ENCODE measurements at places on chromosomes 7 and 10.

GRCh38 chr7:151629713-151630272 lies 110.1 kb upstream of the RHEB start:
- DNase-seq: no peak

GRCh38 chr10:126102636-126103035 lies 206.3 kb downstream of the FANK1 start:
- no peak for DNase-seq

DNA sequence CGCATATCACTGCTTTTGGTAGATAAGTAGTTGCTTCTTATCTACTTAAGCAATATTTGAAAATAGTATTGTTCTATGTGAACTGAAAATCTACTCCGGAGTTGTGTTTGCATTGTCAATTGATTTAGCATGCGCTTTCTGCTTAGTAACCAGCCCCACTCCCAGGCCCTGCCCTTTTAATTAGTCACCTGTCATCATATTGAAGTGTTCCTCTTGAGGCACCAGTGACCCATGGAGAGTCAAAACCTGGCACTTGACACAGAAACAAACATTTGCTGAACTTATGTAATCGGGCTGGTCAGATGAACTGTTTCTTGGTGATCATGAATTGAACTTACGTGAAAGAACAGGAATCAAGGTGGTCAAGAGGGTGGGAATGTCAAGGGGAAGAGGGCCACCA lies 27.8 kb upstream of the CDHR3 start:
- DNase-seq: no peak

- no peak for DNase-seq
Observed at GRCh38 chr10:94383530-94383929, 18.8 kb upstream of the TBC1D12 start.

- no peak for DNase-seq
Observed at GRCh38 chr10:87054373-87055295, 34.5 kb downstream of the FAM25A start.

DNA sequence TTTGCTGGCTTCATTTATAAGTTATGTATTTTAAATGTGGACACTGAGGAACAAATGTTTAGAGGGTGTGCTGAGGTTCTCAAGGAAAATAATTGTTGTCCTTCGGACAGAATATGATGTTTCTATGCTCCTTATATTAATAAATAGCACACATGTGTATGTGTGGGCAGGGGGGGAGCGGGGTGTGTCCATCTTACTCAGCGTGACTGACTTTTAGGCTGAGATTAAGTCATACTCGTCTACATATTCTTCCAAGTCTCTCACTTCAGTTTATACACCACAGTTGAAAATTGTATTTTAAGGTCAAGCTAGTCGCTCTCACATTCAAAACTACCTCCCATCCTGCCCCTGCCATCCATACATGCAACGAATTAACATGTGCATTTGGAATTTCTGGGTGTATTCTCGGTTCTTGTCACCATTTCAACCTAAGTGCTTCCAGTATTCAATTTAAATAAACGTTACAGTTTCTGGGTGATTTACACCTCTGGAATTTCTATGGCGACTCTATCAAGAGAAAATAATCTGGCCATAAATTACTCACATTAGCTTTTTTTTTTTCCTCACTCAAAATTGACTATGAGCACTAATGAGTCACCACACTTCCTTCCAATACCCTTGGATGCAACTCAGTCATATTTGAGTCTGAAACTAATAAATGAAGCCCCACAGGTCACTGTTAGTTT lies 3.3 kb downstream of the PCDH15 start:
- no peak for DNase-seq

DNA sequence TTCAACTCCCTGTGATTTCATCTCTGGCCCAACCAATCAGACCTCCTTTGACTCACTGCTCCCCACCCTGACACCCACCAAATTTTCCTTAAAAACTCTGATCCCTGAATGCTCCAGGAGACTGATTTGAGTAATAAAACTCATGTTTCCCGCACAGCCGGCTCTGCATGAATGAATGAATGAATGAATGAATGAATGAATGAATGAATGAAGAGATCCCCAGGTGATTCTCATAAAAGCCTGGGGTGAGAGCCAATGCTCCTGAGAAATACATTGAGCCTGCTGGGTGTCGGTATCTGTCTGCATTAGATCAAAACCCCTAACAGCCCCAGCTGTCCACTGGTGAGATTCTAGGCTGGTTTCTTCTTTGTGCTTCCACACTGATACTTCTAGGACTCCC lies 58.7 kb downstream of the HTR7 start:
- no peak for DNase-seq

- DNase-seq: no peak
Observed at GRCh38 chr7:113268757-113269156, 150.4 kb upstream of the SMIM30 start.

DNA sequence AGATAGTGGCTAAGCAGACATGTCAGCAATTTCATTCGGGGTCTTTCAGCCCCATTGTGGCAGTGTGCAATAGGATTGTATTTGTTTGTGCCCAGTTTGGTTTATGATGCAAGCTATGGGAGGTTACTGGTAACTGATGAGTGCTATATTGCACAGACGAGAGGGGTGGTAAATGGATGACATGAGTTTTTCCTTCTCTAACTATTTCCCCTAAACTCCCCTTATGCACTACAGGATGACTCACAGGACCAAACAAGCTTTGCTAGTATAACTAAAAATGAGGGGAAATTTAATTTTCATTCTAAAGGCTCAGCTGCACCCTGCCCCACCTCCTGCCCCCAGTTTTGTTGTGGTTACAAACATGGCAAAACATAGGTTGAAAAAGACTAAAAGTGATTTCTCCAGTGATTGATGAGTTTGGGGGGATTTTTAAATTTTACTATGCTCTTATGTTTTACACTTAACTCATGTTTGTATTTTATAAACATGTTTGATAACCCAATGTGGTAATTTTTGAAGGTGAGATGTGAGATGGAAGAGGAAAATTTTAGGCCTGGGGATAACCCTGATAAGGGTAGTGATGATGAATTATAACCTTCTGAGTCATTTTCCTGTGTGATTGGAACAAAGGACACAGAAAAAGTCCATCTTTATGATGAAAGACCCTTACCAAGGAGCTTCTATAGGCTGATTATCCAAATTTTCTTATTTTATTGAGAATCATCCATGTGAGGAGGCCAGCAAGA lies 60.8 kb upstream of the NAMPT start:
- no peak for DNase-seq

DNA sequence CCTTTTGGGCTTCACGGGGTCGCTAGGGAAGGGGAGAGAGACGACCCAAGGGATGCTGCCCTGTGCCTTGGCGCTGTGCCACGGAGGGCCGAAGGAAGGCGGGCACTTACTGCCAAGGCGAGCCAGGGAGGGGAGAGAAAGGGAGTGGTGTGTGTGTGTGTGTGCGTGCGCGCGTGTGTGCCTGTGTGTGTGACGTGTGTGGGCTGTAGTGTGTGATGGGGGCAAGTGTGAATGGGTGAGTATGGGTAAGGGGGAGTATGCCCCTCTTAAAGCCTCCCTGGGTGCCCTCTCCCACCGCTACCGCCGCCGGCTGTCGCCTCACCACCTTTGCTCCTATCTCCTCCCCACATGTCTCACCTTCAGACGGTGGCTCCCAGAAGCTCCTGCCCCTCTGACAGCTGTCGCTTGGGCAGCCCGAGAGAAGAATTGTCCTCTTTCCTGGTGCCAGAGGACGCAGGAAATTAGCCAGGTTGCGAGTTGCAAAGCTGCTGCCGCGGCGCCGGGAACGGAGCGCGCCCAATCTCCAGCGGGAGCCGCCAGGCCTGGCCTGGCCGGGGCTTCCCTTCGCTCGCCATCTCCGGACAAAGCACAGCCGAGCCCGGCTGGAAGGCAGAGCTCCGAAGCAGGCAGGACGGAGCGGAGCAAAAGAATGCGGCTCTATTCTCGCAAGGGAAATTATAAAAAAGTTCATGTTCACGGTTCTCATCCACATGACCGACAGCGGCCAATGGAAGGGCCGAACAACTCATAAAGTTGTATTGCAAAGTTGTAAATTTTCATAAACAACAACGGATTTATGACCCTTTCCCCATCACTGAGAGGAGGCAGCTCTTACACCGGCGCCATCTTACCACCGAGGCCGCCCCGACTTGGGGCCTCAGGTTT lies at the start of gene HOXA3:
Gene HOXA3, minus strand, starts transcription at position 653 of the 885 bp plus-strand sequence. CDS start 41,943 bp downstream, outside the sequence.
- no peak for DNase-seq

GRCh38 chr10:104256335-104256961 lies 1.8 kb downstream of the GSTO1 start:
- DNase-seq: no peak

DNA sequence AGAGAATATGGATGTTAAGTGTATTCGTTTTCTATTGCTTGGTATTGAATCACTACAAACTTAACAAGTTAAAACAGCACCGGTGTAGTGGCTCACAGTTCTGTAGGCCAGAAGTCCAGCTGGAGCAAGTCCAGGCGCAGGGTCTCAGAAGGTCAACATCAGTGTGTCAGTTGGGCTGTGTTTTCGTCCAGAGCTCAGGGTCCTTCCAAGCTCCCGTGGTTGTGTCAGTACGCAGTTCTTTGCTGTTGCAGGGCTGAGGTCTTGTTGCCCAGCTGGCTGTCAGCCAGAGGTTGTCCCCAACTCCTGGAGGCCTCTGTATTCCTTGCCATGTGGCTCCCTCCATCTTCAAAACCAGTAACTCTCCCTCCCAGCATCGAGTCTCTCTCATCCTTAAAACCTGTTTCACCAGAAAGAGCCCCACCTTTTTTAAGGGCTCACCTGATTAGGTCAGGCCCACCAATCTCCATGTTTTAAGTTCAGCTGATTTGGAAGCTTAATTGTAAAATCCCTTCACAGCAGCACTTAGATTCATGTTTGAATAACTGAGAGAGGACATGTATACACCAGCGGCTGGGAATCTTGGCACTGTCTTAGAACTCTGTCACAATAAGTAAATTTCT lies 26.8 kb downstream of the ACADSB start:
- no peak for DNase-seq

- no peak for DNase-seq
Observed at GRCh38 chr7:106423821-106424475, 139.2 kb upstream of the NAMPT start.

DNA sequence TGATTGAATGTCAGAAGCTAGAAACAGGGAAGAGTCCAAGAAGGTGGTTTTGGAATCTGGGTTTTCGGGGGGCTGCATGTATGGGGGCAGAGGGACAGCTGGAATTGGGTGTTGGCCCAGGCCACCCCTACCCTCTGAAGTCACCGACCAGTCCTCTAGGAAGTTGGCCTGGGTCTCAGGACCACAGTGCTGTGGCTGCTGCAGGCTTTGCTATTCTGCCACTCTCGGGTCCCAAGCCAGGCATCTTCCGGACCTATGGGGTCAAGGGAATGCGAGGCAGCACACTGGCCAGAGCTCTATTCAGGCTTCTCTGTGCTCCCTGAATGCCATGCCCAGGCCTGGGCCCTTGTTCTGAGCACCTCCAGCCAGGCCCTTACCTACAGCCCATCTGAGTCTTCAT lies 13.2 kb downstream of the FGF8 start:
- DNase-seq: no peak

DNA sequence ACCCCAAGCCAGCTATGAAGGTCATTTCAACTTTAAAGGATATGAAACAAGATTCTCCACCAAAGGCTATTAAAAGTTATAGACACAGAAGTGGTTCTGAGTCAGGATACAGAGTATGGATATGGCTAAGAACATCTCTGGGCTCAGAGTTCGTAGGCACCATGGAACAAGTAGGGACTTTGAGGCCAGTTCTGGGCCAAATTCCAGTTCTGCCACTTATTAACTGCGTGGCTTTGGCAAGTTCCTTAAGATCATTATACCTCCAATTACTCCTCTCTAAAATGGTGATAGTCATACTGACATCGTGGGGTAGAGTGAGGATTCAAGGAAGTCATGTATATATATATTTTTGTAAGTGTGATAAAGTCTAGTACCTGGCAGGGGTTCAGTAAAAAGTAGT lies 105.8 kb upstream of the NFE2L3 start:
- no peak for DNase-seq

DNA sequence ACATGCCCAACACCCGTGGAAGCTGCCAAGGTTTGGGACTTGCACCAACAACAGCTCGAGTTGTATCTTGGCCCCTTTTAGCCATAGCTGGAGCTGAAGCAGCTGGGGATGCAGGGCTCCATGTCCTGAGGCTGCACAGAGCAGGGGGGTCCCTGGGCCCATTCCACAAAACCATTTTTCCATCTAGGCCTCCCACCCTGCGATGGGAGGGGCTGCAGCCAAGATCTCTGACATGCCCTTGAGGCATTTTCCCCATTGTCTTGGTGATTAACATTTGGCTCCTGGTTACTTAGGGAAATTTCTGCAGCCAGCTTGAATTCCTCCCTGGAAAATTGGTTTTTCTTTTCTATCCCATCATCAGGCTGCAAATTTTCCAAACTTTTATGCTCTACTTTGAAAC lies 637.8 kb upstream of the VSTM2A start:
- no peak for DNase-seq

DNA sequence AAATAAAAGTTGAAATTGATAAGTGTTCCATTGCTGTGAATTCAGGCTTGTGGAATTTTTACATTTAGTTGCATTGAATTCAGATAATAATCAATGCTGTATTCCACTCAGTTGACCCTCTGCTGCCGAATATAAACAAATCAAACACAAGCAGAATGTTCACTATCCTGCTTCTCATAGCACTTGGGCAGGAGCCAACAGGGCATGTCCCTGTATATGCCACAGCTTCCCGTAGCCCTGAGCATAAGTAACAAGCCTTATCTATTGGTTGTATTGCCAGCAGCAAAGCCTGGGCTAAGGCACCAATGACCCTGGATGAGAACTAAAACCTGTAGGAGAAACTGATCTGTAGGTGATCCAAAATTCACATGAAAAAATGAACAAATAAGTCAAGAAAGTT lies 145.9 kb downstream of the ARHGAP12 start:
- no peak for DNase-seq

DNA sequence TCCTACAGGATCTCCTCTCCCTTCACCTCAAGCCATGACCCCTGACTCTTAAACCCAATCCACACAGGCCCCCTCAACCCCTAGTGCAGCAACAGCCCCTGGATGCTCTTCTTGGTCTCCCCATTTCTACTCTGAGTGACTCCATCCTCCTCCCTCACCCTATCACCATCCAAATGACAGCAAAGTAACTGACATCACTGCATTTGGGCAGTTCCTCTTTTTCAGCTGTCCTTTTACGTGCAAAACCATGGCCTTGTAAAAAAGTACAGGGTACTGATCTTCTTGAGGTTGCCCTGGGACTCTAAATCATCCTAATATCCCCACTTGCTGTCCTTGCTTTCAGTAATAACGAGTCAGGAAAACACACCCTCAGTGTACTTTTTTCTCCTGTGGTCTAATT lies 454.9 kb downstream of the ADRA2A start:
- DNase-seq: no peak

DNA sequence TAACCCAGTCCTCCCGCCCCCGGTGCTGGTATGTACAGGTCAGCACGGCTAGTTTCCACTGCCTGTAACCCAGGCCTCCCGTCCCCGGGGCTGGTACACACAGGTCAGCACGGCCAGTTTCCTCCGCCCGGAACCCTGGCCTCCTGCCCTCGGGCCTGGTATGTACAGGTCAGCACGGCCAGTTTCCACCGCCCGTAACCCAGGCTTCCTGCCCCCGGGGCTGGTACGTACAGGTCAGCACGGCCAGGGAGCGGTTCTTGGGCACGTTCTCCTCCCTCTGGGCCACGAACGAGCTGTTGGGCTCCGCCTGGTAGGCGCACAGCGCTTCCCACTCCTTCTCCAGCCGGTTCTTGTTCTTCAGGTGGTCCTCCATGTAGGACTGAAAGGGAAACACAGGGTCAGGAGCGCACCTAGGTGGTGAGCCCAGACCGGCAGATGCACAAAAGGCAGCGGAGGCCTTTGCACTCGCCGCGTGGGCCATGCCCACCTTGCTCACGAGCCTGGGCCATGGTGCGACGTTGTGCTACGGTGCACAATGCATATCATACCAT lies 284.4 kb downstream of the DNAJB6 start:
- DNase-seq: no peak
